ENCODE measurements at places on chromosomes 2 and 18. TPM values are rescaled to one million over a fixed set of nuclear protein-coding genes. Genes with fewer than 3 reads are reported as not detected.

SKOR2 gene
- not detected for total RNA-seq

CLEC4F gene
- 0.48 TPM for total RNA-seq

SERPINB10 gene
- total RNA-seq: not detected

CCDC121 gene
- 2.2 TPM for total RNA-seq

HMSD gene
- not detected for total RNA-seq

GRCh38 chr2:239943991-239944631, 81.0 kb downstream of the NDUFA10 start:
- peak; percentile 84 for DNase-seq

DNA sequence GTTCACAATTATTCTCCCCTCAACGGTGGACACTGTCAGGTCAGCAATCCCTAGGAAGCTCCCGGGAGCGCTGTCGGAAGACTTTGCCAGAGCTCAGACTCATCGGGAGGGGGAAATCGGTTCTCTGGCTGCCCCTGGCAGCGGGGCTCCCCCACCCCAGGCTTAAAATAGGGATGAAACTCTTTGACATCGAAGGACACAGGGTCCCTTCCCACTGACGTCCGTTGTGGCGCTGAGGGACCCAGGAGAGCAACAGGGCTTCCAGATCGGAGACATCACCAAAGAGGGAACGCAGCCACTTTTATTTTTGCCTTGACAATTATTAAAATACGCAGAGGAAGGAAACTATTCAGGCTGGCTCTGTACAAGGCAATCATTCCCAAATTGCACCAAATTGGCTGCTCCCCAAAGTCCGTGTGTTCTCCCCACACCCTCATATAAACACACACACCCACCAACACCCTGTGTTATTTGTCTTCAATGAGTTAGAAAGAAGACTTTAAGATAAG, 249.0 kb downstream of the CDH20 start:
- no peak for DNase-seq

GRCh38 chr2:171393487-171393886, 40.3 kb downstream of the METTL8 start:
- no peak for DNase-seq

GRCh38 chr2:65602603-65603235, 170.3 kb upstream of the SPRED2 start:
- DNase-seq: no peak

DNA sequence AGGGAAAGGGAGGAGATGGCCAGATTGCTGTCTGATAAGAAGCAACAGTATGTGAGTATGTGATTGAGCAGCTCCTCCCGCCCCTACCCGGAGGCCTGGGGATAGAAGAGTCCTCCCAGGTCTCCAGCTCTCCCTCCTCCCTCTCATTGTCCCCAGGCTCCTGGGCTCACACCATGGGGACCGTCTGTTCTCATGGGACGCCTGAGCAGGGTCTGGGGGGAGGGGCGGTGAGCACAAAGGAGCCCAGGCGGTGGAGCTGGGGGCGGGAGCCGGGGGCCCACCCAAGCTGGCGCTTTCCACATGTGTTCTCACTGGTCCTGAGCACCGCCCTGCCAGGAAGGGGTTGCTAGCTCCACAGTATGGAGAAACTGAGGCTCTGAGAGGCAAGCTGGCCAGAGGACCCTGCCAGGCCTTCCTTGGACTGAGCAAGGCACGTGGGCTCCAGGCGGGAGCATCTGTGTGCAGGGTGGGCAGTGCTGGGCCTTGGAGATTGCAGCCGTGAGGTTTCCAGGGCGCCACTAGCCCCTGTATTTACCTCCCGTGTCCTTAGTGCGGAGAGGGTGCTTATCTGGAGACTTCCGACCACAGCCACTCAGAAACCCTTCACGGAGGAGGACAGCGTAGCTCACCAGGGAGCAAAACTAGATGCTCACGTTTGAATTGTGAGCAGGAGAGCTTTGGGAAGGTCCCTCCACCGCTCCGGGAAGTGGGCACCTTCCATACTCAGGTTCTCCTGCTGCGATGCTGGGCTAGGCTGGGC, 37.4 kb downstream of the PDIA6 start:
- peak; percentile 69 for DNase-seq

DNA sequence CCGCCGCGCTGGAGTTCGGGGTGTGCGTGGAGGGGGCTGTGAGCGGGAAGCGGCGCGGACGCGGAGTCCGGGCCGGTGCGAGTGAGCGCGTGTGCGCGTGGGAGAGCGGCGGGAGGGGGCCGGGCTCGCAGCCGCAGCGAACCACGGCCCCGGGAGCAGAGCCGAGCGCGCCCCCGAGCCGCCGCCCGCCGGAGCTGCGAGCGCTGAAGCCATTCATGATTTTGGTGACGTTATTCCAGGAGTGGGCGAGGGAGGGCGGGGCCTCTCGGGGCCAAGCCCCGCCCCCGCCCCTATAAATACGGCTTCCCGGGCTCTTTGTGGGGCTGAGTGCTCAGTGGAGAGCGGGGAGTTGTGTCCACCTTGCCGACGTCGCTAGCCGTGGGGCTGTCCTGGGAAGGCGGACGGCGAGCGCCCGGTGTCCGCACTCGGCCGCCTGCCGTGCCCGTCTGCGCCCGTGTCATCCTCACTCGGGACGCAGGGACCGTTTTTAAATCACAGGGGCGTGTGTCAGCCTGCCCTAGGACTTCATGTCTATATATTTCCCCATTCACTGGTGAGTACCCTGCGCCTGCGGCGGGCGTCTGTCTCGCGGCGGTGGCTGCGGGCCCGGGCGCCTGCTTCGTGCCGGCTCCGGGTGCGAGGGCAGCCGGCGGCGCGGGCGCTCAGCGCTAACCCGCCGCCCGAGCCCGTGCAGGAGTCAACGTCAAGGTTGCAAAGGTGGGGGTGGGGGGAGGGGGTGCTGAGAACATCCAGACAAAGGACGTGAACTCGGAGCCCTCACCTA, at the start of gene LBH:
Gene LBH (plus strand): TSS at position 323 of the 784 bp plus-strand sequence. CDS start 205 bp downstream, at position 528.
- DNase-seq: peak; percentile 94

DNA sequence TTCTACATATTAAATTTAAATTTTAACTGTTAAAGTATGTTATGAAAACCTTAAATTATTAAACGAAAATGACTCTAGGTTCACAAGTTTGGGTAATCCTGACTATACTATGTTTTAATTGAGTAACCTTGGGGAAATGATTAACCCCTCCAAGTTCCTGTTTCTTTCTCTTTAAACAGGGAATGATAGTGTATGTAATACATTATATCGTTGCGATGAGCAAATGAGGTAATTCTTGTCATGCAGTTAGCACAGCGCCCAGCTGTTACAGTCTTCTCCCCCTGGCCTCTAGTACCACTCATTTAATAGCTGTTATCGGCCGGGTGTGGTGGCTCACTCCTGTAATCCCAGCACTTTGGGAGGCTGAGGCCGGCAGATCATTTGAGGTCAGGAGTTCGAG, 80.4 kb downstream of the MTA3 start:
- no peak for DNase-seq

DNA sequence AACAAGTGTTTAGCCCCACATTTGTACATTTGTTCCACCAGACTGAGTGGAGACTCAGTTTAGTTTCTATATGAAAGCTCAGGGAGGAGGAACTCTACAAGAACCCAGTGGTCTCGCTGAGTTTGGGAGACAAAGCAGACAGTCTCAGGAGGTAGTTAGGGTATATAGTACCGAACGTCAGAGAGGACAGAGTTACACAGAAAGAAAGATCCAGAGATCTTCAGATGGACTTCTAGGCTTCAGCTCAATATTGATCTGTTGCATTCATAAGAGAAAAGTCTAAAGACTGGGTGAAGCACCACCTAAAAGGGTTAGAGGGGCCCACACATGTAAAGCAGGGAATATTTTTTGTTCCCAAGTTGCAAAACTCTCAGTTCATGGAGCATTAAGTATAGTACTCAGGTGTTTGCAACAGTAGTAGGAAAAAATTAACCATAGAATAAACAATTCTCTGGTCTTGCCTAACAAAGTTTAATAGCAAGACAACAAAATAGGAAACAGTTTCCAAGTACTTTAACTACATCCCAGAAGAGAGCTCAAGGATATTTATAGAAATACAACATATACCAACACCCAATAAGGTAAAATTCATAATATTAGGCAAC, 4.2 kb downstream of the TFPI start:
- no peak for DNase-seq

DNA sequence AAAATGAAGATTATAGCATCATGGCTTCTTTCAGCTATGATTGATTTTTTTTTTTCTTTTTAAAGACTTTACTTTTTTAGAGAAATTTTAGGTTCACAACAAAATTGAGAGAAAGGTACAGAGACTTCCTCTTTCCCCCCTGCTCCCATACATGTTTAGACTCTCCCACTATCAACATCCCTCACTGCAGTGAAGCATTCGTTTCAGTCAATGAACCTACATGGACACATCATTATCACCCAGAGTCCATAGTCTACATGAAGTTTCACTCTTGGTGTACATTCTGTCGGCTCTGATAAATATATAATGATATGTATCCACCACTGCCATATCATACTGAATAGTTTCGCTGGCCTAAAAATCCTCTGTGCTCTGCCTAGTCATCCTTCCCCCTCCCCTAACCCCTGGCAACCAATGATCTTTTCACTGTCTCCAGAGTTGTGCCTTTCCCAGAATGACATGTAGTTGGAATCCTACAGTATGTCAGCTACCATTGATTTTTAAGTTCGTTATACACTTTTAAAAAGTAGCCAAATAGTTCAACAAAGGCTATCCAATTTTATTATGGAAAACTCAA, 86.8 kb downstream of the GPD2 start:
- DNase-seq: no peak

DNA sequence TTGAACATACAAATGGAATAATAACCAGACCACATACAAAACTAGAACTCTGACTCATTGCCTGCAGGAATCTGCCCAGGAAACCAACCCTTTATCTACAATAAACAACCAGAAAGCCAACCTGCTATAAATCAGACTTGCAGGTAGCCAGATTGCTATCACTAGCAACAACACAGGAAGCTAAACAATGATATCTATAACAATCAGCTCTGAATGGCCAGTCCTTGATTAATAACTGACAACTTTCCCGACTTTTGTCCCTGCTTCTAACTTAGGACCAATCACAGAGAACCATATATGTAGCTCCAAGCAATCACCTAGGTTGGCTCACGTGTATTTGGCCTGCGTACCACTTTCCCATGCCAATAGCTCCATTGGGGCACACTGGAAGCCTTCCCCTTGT, 470.8 kb downstream of the RIT2 start:
- DNase-seq: no peak

- no peak for DNase-seq
Observed at GRCh38 chr2:170845343-170845742, 28.7 kb downstream of the GAD1 start.

DNA sequence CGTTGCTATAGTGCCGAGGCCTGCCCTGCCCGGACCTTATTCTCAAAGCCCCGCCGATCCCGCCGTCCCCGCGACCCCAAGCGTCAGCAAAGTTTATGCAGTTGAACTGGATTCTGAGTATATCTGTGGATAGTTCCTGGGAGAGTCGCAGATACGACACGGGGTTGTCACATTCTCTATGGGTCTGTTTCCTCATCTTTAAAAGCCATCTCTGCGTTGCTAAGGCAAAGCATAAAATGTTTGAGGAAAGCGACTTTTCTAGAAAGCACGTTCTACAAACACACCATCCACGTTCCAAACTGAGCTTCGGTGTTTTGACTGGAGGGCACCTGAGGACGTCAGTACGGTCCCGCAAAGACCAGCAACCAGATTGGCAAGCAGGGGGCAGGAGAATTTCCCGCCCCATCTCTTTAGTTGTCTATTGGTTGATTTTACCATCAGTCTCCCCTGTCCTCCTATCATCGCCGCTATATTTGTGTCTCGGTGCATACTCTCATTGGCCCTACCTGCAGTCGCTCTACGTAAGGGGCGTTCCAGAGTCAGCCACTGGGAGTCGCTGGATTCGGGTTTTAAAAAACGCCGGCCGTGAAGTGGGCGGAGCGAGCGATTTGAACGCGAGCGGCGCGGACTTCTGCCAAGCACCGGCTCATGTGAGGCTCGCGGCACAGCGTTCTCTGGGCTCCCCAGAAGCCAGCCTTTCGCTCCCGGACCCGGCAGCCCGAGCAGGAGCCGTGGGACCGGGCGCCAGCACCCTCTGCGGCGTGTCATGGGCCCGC, at the start of gene CENPA:
Gene CENPA (plus strand): TSS at position 626 of the 776 bp plus-strand sequence. CDS start 141 bp downstream, at position 767.
- DNase-seq: peak; percentile 96

DNA sequence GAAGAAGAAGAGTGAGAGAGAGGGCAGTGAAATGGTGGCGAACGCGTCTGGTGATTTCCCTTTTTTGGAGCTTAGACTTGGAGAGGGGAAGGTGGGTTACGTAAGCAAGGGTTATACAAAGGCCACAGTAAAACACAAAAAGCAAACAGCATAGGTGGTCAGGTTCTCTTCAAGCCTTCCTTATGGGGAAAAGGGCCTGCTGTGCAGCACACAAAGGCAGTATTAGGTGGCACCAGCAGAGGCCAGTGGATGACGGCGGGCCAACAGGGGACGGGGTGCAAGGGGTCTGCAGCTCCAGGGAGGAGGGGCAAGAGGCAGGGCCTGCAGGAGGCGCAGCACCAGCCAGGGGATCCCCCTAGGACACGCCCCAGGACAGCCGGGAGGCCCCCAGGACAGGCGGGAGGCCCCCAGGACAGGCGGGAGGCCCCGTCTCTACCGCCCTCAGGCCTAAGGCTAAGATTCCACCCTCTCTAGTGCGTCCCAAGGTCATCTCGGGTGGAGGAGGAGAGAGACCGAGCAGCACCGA, 32.6 kb upstream of the NPC1 start:
- DNase-seq: no peak

DNA sequence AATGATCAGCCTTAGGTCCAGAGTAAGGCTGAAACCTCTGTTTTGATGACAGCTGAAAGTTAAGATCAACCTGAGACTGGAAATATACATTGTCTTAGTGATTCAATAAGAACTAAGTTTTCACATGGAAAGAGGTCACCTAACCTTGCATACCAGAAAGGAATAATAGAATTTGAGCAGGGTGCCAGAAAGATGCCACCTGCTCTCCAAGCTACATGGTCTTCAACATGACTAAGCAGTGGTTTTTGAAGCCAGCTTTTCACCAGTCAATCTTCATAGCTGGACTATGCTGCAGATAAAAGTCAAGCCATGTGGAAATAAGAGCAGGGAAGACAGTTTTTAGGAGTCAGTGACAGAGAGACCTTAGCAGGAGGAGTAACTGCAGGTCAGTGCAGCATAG, 589.4 kb upstream of the SYT4 start:
- no peak for DNase-seq

- DNase-seq: no peak
Observed at GRCh38 chr2:209872675-209873074, 101.0 kb downstream of the UNC80 start.

DNA sequence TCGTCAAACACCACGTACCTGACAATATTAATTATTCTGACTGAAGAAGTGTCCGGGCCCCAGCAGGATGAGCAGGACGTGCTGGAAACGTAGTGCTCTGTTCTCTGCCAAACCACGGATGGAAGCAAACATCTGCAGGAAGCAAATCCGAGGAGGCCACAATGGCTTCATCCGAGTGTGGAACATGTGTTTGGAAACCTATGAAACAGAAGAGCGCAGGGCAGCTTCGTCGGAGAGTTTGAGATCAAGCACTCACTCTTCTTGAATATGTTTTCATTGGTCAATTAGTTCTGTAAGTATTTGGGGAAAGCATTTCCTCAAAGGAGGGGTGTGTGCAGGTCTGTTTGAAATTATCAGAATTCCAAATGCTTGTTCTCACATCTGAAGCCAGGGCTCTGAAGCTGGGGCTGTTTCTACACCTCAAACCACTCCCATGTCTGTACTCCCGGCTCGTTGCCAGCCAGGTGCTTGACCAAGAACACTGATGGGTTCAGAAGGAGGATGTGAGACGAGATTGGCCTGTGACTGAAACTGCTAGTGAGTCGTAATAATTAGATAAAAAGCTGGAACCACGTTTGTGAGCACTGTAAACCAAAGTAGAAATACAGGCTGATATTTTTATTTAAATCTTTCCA, 356.6 kb upstream of the SALL3 start:
- no peak for DNase-seq

GRCh38 chr2:54687595-54688152, 35.8 kb upstream of the EML6 start:
- no peak for DNase-seq

- DNase-seq: no peak
Observed at GRCh38 chr18:4524096-4524495, 69.0 kb upstream of the DLGAP1 start.
